Liver (tissue), 10 donors: ENCODE measurements at places on chromosomes 11 and 22.

DNA sequence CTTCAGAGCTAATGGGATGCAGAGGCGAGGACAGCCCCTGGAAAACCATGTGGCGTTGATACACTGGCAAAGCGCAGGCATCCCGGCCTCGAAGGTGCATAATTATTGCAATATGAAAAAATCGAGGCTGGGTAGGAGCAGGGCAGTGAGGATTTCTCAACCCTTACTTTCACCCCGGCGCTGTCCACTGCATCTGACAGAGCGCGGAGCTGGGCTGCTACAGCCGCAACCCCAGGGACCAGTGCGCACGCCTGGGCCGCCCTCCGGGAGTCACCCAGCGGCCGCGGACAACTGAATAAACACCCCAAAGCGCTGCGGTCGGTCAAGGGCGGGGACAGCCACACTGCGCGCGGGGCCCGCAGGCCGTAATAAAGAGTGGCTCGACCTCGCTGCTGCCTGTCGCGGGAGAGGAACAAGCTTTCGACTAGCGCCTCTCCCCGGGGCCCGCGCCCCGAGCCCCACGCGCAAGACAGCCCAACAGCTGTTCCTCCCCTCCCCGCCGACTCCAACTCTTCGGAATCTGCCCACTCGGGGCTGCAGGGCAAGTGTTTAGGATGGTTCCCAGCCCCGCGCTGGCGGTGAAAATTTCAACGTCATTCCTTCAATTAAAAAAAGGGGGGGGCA, 3.6 kb upstream of the WT1 start:
- no peak for DNase-seq

DNA sequence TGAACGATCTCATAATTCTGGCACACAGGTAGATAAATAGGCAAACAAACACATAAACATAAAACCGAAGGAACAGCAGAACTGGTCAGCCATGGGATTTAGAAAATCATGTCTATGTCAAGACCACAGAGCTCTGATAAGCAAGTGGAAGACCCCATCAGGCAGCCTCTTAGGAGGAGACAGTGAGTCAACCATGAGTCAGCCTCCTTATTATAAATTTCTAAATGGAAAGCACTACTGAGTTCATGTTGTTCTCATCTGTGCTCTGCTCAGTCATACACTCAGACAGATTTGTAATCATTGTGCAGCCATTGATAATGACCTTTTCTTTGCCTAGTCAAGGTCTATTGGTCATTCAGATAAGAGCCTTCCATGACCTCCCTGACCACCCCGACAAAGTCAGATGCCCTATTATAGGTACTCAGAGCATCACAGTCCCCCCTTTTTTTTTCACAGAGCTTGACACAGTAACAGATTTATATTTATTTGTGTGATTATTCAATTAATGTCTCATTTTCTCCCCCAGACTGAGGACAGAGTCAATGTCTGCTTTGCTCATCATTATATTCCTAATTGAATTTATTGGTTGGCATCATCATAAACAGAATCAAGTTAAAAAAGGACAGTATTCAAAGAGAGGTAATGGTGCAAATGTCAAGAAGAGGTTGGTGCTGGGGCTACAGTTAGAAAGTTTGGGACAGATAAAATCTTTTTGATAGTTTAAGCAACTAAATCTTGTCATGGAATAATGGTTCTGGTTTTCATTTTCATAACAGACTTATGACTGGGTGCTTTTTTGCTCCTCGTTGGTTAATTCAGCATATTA, 579.7 kb upstream of the CCDC90B start:
- no peak for DNase-seq

- DNase-seq: no peak
Measured at GRCh38 chr11:62588966-62589637, 2.2 kb downstream of the TUT1 start.

- no peak for DNase-seq
Measured at GRCh38 chr11:132131961-132132360, 761.5 kb downstream of the NTM start.

GRCh38 chr11:70630816-70631623, 232.7 kb downstream of the CTTN start:
- no peak for DNase-seq

GRCh38 chr11:65288706-65289536, 25.7 kb upstream of the CDC42EP2 start:
- no peak for DNase-seq

- DNase-seq: no peak
Measured at GRCh38 chr11:103359216-103359615, 250.0 kb downstream of the DYNC2H1 start.

DNA sequence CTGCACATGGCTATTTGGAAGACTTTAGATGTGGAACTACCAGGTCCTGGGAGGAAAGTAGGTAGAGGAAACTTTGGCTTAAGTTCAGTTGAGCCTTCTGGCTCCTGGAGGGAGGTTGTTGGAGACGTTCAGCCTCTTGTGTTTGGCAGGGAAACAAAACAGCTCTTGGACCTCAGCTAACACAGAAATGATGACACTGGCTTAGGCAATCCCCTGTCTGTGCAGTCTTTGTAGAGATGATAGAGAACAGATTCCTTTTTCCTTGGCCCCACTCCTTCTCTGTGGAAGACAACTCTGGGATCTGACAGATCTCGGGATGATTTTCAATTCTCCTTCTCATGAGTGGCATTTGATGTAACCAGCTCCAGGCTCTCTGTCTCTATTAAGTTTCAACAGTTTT, 428.5 kb downstream of the TMEM135 start:
- no peak for DNase-seq

DNA sequence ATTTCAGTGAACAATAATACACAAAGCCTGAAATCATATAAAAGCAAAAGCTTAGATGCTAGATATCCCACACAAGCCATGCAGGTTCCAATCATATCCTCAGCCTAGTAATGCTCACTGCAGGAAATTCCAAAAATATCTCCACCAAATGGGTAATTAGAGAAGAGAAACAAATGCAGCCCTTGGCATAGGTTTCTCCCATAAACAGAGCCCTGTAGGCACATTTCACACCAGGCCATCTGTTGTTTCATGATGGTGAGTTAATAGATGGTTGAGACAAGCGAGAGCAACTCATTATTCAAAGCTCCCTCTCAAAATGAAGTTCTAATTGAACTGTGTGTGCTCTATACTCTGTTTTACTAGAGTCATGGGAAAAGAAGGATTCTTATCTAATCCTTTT, 154.6 kb upstream of the TRPC6 start:
- DNase-seq: no peak
